Neural crest cell (in vitro differentiated cells): ENCODE measurements at places on chromosomes 7 and 10. TPM values are rescaled to one million over a fixed set of nuclear protein-coding genes. Genes with fewer than 3 reads are reported as not detected.

GRCh38 chr10:30034433-30035137 lies 24.8 kb downstream of the JCAD start:
- H3K27me3 ChIP-seq = no peaks in the 10 kb centered on the region
- no peak overlapping the region for H3K4me3 ChIP-seq
- peaks cover 4% of the 10 kb centered on the region for H3K4me1 ChIP-seq
- H3K36me3 ChIP-seq = no peaks in the 10 kb centered on the region
- no peak overlapping the region for H3K27ac ChIP-seq

- DNase-seq = no peak
- no peaks in the 10 kb centered on the region for H3K27me3 ChIP-seq
- H3K4me3 ChIP-seq = no peak overlapping the region
- H3K4me1 ChIP-seq = peaks cover 50% of the 10 kb centered on the region
- H3K27ac ChIP-seq = no peak overlapping the region
- no peaks in the 10 kb centered on the region for H3K36me3 ChIP-seq
These were observed 13.8 kb downstream of the CYTH3 start for GRCh38 chr7:6258440-6259182.

DNA sequence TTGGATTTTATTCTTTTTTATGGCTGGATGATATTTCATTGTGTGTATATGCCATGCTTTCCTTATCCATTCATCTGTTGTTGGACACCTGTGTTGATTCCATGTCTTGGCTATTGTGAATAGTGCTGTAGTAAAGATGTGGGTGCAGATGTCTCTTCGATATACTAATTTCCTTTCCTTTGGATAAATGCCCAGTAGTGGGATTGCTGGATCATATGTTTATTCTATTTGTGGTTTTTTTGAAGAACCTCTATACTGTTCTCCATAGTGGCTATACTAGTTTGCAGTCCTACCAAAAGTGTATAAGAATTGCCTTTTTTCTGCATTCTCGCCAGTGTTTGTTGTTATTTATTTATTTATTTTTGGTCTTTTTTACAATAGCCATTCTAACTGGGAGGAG lies 159.8 kb downstream of the WNT2 start:
- no peaks in the 10 kb centered on the region for H3K36me3 ChIP-seq
- no peak overlapping the region for H3K4me3 ChIP-seq
- no peaks in the 10 kb centered on the region for H3K4me1 ChIP-seq
- no peak overlapping the region for H3K27ac ChIP-seq

- H3K27ac ChIP-seq = no peak overlapping the region
- H3K4me3 ChIP-seq = no peak overlapping the region
- H3K4me1 ChIP-seq = no peaks in the 10 kb centered on the region
- peaks cover 6% of the 10 kb centered on the region for H3K36me3 ChIP-seq
- no peaks in the 10 kb centered on the region for H3K27me3 ChIP-seq
- DNase-seq = no peak
These were observed 55.5 kb upstream of the ODAD2 start for GRCh38 chr10:28054228-28054860.

DNA sequence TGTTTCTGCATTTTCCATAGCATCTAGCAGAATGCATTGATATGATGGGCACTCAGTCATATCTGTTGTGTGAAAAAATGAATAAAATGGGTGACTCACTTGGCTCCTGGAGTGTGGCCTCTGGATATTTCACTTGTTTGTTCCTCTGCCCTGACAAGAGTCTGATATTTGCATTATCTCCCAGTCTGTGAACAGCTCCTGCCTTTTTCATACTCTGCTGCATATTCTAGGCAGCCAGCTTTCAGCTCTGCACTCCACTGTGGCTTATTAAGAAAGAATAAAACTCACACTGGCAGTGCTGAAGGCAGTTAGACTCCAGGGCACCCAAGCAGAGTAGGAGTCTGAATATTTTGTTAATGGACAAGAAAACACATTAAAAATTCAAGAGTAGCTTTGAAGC lies 623.9 kb downstream of the SORCS1 start:
- no peaks in the 10 kb centered on the region for H3K36me3 ChIP-seq
- no peaks in the 10 kb centered on the region for H3K27me3 ChIP-seq
- no peak for DNase-seq
- peaks cover 6% of the 10 kb centered on the region for H3K4me1 ChIP-seq
- no peak overlapping the region for H3K27ac ChIP-seq

DNA sequence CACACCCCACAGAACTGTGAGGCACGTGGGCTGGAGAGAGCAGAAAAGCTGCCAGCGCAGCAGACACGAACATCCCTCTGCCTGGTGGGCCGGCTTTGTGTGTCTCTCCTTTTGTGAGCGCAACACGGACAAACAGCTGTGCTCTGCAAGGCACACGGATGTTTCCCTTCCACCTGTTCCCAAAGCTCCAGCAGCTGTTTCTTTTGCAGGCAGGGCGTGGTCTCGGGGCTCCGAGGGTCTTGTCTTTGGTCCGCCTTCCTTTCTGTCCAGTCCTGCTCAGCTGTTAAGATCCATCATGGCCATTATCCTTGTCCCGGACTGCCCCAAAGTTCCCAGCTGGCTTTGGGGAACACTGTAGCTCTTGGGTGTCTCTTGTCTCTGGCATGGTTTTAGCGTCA lies 32.7 kb upstream of the SH2B2 start:
- H3K36me3 ChIP-seq = peaks cover 3% of the 10 kb centered on the region
- H3K4me3 ChIP-seq = no peak overlapping the region
- H3K27ac ChIP-seq = no peak overlapping the region

DNA sequence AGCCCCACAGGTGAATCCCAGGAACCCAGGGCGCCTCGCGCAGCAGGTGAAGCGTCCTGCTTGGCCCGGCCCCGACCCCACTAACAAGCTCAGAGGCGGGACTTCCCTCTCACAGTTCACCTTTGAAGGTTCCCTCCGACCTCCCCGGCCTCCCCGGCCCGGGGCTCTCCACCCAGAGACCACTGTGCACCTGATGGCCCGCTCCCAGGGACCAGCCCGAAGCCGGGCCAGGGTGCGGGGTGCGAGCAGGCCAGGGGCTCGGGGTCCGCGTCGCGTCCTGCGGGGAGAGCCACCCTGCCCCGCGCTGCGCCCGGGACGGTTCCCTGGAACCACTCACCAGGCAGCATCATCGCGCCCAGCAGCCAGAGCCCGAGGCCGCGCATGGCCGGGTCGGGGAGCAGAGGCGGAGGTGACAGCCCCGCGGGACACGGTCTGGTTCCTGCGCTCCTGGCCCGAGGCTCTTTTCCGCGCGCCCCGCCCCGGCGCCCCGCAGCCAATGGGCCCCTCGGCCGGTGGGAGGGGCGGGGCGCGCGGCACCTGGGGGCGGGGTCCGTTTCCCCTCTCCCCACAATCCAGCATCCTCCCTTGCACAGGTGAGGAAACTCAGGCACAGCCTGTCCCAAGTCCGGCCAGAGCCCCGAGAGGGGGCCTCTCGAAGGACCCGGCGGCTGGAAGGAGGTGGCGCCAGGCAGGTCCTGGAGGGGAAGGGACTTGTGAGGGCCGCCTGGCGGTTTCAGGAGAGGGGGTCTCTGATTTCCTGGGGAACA lies at the start of gene ADAM8:
Gene ADAM8, minus strand, starts transcription at position 434 of the 767 bp plus-strand sequence. Its CDS starts 51 bp downstream, at position 383.
- no peaks in the 10 kb centered on the region for H3K36me3 ChIP-seq
- H3K27me3 ChIP-seq = peaks cover 19% of the 10 kb centered on the region
- H3K4me1 ChIP-seq = peaks cover 3% of the 10 kb centered on the region
- DNase-seq = no peak
- H3K4me3 ChIP-seq = peak within 1 kb of the TSS; percentile 27

DNA sequence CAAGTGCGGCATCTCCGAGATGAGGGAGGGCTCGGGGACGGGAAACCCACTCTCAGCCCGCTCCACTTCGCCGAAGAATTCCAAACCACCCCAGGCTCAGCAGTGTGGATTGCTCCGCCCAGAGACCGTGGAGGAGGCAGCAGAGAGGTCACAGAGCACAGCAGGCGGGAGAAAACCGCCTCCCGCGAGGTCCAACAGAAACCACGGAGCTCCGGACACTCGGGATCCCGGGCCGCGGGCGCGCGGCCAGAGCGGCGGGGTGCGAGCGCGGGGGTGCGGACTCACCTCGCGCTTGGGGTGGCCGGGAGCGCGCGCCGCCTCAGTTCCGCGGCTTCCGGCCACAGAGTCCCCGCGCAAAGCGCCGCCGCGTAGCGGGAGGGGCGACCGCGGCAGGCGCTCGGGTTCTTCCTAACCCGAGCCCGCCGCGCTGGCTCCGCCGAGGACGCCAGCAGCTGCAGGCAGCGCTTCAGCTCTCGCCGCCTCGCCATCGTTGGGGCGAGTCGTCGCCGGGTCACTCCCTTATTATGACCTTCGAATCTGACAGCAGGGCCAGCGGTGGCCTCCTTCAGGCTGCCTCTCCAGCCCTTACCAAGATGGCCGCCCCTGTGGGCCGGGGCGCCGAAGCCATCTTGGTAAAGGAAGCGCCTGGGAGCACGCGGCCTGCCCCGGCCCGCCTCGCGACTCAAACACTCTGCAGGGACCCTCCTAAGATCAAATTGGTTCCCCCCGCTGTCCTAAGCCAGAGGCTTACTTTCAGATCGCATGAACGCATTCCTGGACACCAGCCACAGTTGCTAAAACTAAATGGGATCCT lies at the start of gene NAPEPLD:
Gene NAPEPLD, minus strand, starts transcription at position 106 of the 814 bp plus-strand sequence. CDS start 20,323 bp downstream, outside the sequence.
- H3K36me3 ChIP-seq = peaks cover 5% of the 10 kb centered on the region
- peak within 1 kb of the TSS; percentile 94 for H3K4me3 ChIP-seq
- H3K27ac ChIP-seq = peak within 1 kb of the TSS; percentile 98
- H3K27me3 ChIP-seq = no peaks in the 10 kb centered on the region

GRCh38 chr10:48762064-48763042 lies 77.7 kb downstream of the WDFY4 start:
- no peak overlapping the region for H3K4me3 ChIP-seq
- H3K27me3 ChIP-seq = peaks cover 9% of the 10 kb centered on the region
- H3K27ac ChIP-seq = no peak overlapping the region
- H3K4me1 ChIP-seq = no peaks in the 10 kb centered on the region
- no peaks in the 10 kb centered on the region for H3K36me3 ChIP-seq

DNA sequence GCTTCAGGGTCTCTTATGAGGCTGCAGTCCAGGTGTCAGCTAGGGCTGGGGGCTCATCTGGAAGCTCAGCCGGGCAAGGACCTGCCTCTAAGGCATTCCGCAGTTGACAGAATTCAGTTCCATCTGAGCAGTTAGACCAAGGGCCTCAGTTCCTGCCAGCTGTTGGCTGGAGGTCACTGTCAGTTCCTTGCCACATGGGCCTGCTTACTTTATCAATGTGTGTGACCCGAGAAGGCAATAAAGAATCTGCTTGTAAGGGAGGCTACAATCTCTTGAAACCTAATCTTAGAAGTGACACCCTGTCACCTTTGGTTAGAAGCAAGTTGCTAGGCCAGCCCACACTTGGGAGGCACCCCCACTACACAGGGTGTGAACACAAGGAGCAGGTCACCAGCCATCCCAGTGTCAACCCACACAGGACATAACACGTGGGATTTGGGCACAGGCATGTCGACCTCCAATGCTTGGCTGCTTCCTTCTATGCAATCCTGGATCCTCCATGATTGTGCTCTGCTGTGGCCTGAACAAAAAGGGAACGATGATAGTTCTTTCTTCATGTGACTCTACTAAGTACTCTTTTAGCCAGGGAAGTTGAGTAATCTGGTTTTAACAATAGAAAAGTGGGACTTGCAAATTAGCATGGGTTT lies 41.8 kb downstream of the MTURN start:
- no peak for DNase-seq
- H3K27me3 ChIP-seq = no peaks in the 10 kb centered on the region
- H3K4me3 ChIP-seq = no peak overlapping the region
- no peaks in the 10 kb centered on the region for H3K36me3 ChIP-seq

DNA sequence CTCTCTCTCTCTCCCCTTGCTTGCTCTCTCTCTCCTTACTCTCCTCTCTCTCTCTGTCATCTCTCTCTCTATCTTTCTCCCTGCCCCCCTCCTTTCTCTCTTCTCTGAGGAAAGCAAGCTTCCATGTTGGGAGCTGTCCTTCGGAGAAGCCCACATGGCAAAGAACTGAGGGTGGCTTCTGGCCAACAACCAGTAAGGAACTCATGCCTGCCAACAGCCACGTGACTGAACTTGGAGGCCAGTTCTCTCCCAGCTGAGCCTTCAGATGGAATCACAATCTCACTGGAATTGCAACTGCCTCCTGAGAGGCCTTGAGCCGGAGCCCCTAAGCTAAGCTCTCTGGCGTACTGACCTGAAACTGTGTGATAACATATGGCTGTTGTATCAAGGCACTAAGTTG lies 12.0 kb upstream of the DHTKD1 start:
- no peak overlapping the region for H3K4me3 ChIP-seq
- H3K4me1 ChIP-seq = no peaks in the 10 kb centered on the region
- no peak overlapping the region for H3K27ac ChIP-seq
- no peaks in the 10 kb centered on the region for H3K36me3 ChIP-seq
- no peaks in the 10 kb centered on the region for H3K27me3 ChIP-seq
- no peak for DNase-seq

GRCh38 chr10:35336921-35337823 lies 863 bp downstream of the CCNY start:
- H3K36me3 ChIP-seq = peaks cover 4% of the 10 kb centered on the region
- H3K4me1 ChIP-seq = peaks cover 49% of the 10 kb centered on the region
- peak overlapping the region; percentile 89 for H3K4me3 ChIP-seq
- DNase-seq = peak; percentile 39
- H3K27me3 ChIP-seq = no peaks in the 10 kb centered on the region
- H3K27ac ChIP-seq = no peak overlapping the region

GRCh38 chr7:81416659-81417058 lies 353.2 kb downstream of the HGF start:
- no peaks in the 10 kb centered on the region for H3K36me3 ChIP-seq
- DNase-seq = no peak
- H3K4me1 ChIP-seq = no peaks in the 10 kb centered on the region
- no peaks in the 10 kb centered on the region for H3K27me3 ChIP-seq
- peak overlapping the region; percentile 4 for H3K27ac ChIP-seq

DNA sequence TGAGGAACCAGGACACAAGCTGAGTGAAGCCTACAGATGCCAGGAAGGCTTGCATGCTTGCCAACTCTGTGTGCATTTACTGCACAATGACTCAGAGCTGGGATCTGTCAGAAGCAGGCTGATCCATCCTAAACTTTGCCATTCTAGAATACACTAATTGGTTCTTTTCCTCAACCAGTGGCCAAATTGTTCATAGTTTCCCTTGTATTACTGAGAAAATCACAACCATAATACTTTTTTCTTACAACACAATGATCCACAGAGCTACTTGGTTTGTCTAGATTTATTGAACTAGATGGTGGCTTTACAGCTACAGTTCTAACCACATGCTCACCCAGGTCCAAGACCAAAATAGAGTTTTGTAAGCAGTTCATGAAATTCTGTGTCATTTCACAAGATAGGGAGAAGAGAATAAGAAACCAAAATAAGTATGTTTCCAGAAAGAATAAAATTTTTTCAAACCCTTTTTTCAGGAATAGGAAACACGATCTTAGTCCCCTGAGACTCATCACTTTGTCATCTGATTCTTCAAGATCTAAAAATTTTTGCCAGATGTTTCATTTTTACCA lies 21.0 kb upstream of the LRRC17 start:
- no peaks in the 10 kb centered on the region for H3K36me3 ChIP-seq
- H3K4me1 ChIP-seq = no peaks in the 10 kb centered on the region
- H3K27ac ChIP-seq = no peak overlapping the region
- no peak for DNase-seq
- no peaks in the 10 kb centered on the region for H3K27me3 ChIP-seq
- H3K4me3 ChIP-seq = no peak overlapping the region

GARS1 gene
- 151 and 152 TPM in 2 replicates for total RNA-seq
